CD4-positive, alpha-beta T cell (primary cell): ENCODE measurements at places on chromosomes 11 and 22. TPM values are rescaled to one million over a fixed set of nuclear protein-coding genes. Genes with fewer than 3 reads are reported as not detected.

DNA sequence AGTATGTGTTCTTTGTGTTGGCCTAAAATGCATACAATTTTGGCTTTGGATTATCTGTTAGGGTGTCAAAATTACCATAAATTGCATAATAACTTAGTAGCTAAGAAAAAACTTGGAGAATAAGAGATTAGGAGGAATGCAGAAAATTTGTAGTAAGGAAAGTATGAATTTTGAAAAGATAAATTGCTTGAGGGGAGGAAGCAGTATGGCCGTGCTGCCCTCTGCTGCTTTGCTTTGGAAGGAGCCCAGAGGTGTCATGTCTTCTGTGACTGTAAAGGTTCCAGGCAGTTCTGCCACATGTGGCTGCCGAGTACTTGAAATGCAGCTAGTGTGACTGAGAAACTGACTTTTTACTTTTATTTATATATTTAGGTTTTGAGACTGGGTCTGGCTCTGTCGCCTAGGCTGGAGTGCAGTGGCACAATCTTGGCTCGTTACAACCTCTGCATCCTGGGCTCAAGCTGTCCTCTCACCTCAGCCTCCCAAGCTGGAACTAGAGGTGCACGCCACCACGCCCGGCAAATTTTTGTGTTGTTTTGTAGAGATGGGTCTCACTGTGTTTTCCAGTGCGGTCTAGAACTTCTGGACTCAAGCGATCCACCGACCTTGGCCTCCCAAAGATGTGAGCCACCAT lies 1.8 kb downstream of the ADSL start:
- peak; percentile 64 for DNase-seq
- peaks cover 46% of the 10 kb centered on the region for H3K36me3 ChIP-seq
- peak overlapping the region; percentile 91 for H3K4me3 ChIP-seq
- peaks cover 50% of the 10 kb centered on the region for H3K4me1 ChIP-seq
- H3K27me3 ChIP-seq, result no peaks in the 10 kb centered on the region

C11orf21 gene
- total RNA-seq, result 71.7 TPM

MAPK8IP2 gene
- 0.31 TPM for total RNA-seq

DNA sequence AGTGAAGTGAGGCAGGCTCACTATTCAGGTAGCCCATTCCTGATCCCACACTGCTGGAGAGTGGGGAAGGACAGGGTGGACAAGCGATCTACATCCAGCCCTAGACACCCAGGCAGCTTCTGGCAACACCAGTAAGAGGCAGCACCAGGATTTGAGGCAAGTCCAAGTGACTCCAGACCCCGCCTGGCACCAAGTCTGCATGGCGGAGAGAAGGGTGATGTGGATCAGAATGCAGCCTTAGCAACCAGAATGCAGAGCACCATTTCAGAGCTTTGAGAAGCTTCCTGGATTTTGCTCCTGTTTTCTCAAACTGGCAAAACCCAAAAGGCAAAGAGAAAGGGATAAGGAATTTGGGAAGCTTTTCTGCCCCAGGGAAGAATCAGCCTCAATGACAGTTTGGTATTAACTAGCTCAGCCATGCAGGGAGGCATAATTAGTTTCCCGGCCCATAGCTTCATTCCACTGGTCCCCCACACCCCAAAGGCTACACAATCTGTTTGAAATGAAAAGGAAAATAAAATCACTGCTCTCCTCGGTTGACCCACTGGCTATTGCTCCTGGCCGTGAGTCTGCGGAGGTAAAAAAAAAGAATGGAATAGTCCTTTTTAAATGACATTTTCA lies 17.3 kb downstream of the GALNT18 start:
- H3K27ac ChIP-seq, result no peak overlapping the region
- DNase-seq, result no peak
- no peaks in the 10 kb centered on the region for H3K36me3 ChIP-seq

C11orf97 gene
- total RNA-seq, result not detected

ACRV1 gene
- not detected for total RNA-seq

DNA sequence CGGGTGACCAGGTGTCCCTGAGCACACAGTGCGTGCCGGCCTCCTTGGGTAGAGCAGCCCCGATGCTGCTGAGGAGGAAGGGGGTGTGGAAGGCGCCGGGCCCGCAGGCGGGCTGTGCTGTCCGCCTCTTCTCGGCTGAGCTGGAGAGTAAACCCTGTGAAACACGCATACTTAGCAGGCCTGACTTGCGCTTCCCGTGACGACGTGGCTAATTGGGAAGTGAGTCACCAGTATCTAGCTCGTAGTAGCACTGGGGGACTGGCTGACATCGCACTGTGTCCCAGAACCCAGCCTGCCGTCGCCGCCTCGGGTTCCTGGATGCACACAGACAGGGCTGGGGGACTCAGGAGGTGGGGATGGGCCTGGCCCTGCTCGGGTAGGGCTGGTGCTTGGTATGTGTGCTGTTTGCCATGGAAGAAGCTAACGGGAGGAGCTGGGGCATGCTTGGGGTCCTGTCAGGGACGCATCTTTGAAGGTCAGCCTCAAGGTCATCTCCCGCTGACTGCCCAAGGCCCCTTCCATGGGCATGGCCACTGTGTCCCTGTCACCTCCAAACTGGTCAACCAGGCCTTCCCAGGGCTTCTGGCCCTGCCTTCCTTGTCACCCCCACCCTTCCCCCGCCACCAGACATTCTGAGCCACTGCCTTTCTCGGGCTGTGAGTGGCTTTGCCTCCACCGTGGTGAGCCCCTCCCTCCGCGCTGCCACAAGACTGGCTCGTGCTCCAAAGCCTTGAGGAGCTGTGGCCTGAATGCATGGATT lies 1327.0 kb downstream of the BRD1 start:
- no peak overlapping the region for H3K4me3 ChIP-seq
- H3K4me1 ChIP-seq, result no peaks in the 10 kb centered on the region
- H3K27ac ChIP-seq, result no peak overlapping the region
- no peaks in the 10 kb centered on the region for H3K27me3 ChIP-seq
- no peaks in the 10 kb centered on the region for H3K36me3 ChIP-seq
- no peak for DNase-seq

PLEKHB1 gene
- total RNA-seq, result 30.8 TPM

DNA sequence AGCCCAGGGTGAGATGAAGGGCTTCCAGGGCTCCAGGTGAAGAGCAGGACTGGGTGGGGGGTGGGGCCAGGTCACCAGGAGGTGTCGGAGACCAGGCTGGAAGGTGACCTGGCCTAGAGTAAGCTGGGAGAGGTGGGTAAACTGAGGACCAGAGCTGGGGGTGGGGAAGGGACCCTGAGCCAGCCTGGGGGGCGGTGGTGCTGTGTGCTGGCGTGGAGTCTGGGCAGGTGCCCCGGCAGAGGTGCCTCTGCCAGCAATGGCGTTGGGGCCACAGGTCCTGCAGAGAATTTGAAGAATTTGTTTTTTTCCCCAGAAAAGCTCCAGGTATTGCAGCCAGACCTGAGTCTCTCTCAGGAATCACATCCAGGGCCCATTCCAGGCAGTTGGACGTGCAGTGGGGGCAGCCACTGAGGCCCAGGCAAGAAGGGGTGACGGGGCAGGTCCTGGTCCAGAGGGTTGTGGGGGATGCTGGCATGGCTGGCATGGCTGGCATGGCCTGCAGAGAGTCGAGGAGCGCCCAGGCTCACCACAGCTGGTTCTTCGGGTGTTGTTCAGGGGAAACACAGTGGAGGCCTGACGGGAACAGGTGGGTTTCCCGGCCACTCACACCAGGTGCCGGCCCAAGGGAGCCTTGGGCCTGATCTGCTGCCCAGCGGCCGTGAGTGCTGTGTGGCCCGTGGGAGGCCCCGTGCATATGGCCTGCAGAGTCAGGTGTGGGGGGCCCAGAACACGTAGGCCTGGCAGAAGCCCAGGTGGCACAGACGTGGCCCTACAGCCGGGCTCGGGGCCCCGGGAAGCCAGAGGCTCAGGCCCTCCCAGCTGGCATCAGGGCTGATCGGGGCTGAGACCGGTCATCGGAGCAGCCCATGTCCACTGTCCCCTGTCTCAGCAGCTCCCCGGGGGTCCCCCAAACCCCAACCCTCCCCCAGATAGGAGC lies 6.4 kb upstream of the MUC6 start:
- no peak overlapping the region for H3K27ac ChIP-seq
- H3K4me3 ChIP-seq, result no peak overlapping the region
- H3K36me3 ChIP-seq, result no peaks in the 10 kb centered on the region
- no peaks in the 10 kb centered on the region for H3K27me3 ChIP-seq

MRE11 gene
- 18.6 TPM for total RNA-seq

DNA sequence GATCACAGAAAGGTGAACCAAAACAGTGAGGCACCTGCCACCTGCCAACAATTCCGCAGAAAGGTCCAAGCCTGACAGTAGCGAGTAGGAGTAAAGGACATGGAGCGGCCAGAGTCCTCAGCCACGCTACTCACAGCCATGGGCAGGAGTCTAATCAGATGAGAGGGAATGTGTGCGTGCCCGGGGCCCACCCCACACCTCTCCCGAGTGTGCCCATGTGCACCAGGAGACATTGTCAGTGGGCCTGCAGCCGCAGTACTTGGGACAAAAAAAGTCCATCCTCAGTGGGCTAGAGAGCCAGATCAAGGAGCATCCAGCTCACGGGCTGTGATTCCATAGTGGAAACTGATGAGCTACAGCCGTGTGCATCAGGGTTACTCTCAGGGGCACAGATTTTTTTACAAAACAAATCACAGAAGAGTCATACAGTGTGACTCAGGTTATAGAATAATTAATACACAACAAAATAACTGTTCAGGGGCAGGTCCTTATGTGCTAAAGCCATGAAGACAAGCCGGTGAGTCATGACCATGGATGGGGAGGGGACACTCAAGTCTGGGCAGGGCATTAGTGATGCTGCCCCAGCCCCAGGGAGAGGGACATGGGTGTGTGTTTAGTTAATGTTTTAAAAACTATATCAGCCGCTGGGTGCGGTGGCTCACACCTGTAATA lies 12.0 kb downstream of the SART1 start:
- H3K36me3 ChIP-seq, result peaks cover 72% of the 10 kb centered on the region
- H3K27me3 ChIP-seq, result no peaks in the 10 kb centered on the region
- H3K27ac ChIP-seq, result no peak overlapping the region
- H3K4me3 ChIP-seq, result no peak overlapping the region
- H3K4me1 ChIP-seq, result no peaks in the 10 kb centered on the region

- DNase-seq, result no peak
- no peak overlapping the region for H3K4me3 ChIP-seq
- no peaks in the 10 kb centered on the region for H3K27me3 ChIP-seq
- H3K4me1 ChIP-seq, result peaks cover 8% of the 10 kb centered on the region
Measured at GRCh38 chr11:62132191-62132590, 8.4 kb downstream of the INCENP start.
